Pons (tissue), 1 donor: ENCODE measurements at places on chromosomes 2 and 18.

DNA sequence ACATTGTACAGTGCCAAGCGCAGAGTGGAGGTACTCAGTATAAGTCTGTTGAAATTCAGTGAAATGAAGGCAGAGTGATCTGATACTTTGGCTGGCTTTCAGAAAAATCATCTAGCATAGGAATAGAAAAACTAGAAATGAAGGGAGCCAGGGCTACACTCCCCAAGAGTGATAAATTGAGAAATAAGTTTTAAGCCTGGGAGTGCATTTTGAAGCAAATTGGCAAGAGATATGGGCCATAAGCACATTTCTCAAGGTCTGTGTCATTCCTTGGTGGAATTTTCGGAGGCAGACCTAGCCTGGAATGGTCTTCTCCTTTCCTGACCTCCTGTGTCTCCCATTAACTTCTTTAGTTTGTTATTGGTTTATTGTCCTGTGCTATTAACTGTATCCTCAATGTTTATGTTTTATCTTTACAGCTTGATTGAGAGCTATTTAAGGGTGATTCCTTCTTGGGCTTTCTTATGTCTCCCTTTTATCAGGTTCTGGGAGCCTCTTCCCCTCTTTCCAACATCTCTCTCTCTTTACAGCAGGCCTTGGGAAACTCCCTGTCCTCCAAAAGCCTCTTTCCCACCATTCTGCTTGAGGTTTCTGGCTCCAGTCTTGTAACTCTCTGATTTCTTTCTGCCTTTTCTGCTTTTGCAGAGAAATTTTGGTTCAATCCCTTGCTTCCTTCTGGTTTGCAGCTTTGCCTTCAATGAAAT, 649.5 kb downstream of the SLC4A3 start:
- DNase-seq = no peak

- DNase-seq = no peak
These were observed 497.0 kb upstream of the FSIP2 start for GRCh38 chr2:185241556-185241955.

DNA sequence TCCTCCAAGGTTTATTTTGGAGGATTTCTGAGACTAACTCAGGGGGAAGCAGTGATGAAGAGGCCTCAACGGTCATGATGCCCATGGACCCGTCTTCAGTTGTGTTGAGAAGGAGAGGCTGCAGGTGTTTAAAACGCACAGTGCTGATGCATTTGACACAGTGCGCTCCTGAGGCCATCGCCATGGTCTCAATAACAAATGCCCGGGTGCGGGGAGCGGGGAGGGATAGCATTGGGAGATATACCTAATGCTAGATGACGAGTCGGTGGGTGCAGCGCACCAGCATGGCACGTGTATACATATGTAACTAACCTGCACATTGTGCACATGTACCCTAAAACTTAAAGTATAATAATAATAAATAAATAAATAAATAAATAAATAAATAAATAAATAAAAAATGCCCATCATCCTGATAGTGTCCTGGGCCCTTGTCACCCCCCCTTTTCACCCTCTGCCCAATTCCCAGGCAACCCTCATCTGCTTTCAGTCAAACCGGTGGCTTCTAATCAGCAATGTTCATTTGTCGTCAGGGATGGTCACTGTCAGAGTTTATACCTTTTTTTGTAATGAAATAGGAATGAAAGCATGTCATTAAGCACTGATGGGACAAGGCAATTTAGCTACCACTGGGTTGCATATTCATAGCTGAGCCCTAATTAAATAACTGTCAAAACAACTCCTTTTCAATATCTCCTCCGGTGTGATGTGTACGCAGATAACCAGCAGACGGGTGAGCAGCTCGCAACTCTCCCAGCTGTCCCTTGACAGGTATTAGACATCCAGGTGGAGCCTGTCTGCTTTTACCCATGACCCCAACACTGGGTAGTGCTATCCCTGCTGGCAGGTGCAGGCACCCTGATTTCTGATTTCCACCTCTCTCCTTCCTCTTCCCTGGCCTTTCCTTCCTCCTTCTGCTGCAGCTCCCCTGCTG, 95.9 kb downstream of the KCNF1 start:
- no peak for DNase-seq

DNA sequence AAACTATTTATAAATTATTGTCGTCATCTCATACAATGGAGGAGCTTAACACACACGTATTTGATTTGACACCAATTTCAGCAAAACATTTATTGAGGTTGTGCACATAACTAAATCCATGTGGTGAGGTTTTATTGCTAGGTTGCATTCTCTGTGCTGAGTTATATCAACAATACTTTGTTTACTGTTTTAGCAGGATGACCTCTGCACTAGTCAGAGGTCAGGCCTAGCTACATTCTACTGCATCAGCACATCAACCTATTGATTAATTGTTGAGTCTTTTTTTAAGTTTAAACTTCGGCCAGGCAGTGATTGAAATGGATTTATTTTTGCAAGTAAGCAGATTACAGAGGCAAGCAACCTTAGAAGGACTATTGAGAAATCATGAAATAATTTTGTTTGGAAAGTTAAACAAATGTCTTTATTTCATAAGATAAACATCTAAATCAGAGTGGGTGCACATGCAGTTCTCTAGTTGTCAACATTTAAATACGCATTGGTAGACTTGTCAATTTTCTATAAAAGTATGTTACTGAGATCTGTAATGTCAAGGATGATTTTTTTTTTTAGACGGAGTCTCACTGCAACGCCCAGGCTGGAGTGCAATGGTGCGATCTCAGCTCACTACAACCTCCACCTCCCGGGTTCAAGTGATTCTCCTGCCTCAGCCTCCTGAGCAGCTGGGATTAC, 75.2 kb upstream of the CD28 start:
- DNase-seq = no peak

GRCh38 chr2:9565436-9566153, 10.0 kb upstream of the ADAM17 start:
- DNase-seq = peak; percentile 42

GRCh38 chr2:218813771-218814460, 17.7 kb downstream of the PRKAG3 start:
- DNase-seq = no peak

GRCh38 chr2:32877587-32878510, 68.9 kb upstream of the LTBP1 start:
- DNase-seq = no peak

DNA sequence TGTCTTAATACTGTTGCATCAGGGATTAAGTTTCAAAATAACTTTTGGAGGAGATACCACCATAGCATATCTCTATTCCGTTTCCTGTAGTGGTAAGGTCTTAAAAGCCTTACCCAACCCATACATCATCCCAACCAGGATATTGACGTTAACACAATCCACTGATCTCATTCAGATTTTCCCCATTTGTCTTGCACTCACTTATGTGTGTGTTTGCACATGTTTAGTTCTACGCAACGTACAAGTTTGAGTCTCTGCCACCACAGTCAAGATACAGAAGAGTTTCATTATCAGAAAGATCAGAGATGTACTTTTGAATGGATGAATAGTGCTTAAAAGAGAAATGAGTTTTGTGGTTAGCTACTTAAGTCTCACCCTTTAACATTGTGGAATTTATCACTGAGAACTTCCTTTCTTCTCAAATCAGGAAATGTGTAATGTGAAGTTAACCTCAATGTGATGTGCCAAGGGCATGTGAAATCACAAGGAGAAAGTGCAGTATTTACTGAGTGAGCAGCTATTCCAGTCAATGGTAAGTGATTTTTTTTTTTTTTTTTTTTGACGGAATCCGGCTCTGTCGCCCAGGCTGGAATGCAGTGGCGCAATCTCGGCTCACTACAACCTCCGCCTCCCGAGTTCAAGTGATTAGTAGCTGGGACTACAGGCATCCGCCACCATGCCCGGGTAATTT, 69.2 kb upstream of the EPHA4 start:
- no peak for DNase-seq

GRCh38 chr2:55718165-55719008, 24.7 kb upstream of the PNPT1 start:
- DNase-seq = peak; percentile 83
